Naive thymus-derived CD8-positive, alpha-beta T cell (primary cell): ENCODE measurements at places on chromosomes 3 and 15. TPM values are rescaled to one million over a fixed set of nuclear protein-coding genes. Genes with fewer than 3 reads are reported as not detected.
A peak's percentile ranks its signal among the peaks of the same experiment; 100 is the strongest.

The KCNMB3 gene
- total RNA-seq = 1.9 TPM

GRCh38 chr3:125316949-125317348 lies 58.2 kb downstream of the ZNF148 start:
- no peak overlapping the region for H3K4me3 ChIP-seq
- H3K27me3 ChIP-seq = no peaks in the 10 kb centered on the region
- peaks cover 18% of the 10 kb centered on the region for H3K36me3 ChIP-seq
- peak overlapping the region; percentile 12 for H3K27ac ChIP-seq

DNA sequence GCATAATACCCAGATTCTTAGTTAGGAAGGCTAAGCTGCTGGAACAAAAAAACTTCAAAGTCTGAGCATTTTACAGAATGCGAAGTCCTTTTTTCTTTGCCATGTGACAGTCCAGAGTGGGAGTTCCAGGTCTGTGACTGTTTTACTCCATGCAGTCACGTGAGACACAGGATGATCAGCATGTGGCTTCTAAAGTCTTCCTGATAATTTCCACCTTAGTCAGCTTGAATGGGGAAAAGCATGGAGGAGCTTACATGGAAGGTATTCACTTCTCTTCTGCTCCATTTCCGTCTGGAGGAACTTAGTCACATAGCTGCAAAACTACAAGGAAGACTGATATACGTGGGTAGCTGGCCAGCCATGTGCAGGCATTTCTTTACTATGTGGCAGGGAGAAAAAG lies 1.7 kb downstream of the SNTN start:
- no peaks in the 10 kb centered on the region for H3K4me1 ChIP-seq
- no peak overlapping the region for H3K4me3 ChIP-seq
- DNase-seq = no peak
- no peaks in the 10 kb centered on the region for H3K36me3 ChIP-seq

DNA sequence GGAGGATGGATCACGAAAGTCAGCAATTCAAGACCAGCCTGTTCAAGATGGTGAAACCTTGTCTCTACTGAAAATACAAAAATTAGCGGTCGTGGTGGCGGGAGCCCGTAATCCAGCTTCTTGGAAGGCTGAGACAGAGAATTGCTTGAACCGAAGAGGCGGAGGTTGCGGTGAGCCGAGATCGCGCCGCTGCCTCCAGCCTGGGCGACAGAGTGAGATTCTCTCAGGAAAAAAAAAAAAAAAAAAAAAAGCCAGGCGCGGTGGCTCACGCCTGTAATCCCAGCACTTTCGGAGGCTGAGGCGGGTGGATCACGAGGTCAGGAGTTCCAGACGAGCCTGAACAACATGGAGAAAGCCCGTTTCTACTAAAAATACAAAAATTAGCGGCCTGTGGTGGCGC lies 5.0 kb downstream of the EAF2 start:
- no peak overlapping the region for H3K27ac ChIP-seq
- DNase-seq = no peak
- H3K36me3 ChIP-seq = peaks cover 2% of the 10 kb centered on the region
- no peaks in the 10 kb centered on the region for H3K27me3 ChIP-seq
- no peak overlapping the region for H3K4me3 ChIP-seq
- H3K4me1 ChIP-seq = peaks cover 35% of the 10 kb centered on the region

DNA sequence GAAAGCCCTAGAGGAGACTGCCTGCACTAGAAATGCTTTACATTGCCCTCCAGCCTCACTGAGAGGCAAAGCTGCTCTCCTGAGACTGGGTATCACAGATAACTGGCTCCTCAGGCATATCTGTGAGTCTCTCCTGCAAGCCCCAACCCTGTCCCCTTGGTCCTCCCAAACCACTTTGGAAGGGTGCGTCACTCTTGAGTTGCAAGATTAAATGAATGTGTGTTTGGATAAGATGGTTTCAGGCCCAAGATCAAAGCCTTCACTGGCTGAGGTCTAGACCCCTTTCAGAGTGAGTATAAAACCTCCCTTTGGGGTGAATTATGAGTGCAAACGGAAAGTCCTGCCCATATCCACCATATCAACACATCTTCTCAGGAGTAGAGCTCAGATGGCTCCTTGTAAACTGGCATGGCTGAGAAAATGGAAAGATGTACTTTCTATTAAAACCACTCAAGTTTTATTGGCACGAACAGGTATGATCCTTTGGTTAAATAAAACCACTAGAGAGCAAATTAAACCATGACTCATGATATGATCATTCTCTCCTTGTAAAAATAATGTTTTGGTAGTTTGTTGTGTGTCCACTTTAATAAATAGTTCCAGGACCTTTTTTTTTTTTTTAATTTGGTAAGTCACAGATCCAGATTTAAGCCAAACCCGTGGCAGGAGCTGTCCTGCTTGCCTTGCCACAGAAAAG lies 164.0 kb downstream of the CHST2 start:
- H3K36me3 ChIP-seq = no peaks in the 10 kb centered on the region
- DNase-seq = no peak
- peaks cover 32% of the 10 kb centered on the region for H3K4me1 ChIP-seq
- no peaks in the 10 kb centered on the region for H3K27me3 ChIP-seq
- H3K4me3 ChIP-seq = no peak overlapping the region

DNA sequence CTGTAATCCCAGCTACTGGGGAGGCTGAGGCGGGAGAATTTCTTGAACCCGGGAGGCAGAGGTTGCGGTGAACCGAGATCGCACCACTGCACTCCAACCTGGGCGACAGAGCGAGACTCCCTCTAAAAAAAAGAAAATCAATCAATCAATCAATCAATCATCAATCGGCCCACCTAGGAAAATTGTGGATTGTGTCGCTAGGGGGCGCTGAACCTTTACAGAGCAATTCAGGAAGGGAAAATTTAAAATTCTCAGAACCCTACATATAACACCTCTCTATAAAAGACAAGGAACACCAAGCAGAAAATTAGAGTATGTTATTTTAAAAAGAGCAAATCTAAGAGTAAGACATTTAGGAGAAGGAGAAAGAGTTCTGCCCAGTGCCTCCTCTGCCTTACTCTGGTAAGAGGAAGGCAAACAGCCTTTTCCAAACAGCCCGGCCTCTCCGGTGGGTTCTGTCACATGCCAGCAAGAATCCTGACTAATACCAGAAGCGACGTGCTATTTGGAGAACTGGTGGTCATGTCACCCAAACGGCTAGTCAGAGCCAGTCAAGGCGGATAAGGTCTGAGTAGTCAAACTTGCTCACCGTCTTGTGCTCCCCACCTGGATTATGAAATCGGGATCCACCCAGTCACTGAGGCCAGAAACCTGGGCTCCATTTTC lies 22.3 kb upstream of the SMCO1 start:
- no peaks in the 10 kb centered on the region for H3K4me1 ChIP-seq
- no peak overlapping the region for H3K27ac ChIP-seq
- H3K27me3 ChIP-seq = peaks cover 6% of the 10 kb centered on the region
- DNase-seq = peak; percentile 41

The DUOX1 gene
- not detected for total RNA-seq

The TAMM41 gene
- total RNA-seq = 42.0 TPM

The AGBL1 gene
- total RNA-seq = not detected

- peaks cover 8% of the 10 kb centered on the region for H3K27me3 ChIP-seq
- DNase-seq = peak; percentile 87
- peaks cover 11% of the 10 kb centered on the region for H3K4me1 ChIP-seq
- H3K4me3 ChIP-seq = peak overlapping the region; percentile 85
Measured at GRCh38 chr3:133927540-133928066, 31.9 kb upstream of the RAB6B start.

The GLDN gene
- total RNA-seq = not detected

The MYL3 gene
- not detected for total RNA-seq

GRCh38 chr3:123169492-123169929 lies 32.2 kb upstream of the SEC22A start:
- H3K4me3 ChIP-seq = no peak overlapping the region
- peaks cover 15% of the 10 kb centered on the region for H3K36me3 ChIP-seq
- H3K27me3 ChIP-seq = no peaks in the 10 kb centered on the region
- no peaks in the 10 kb centered on the region for H3K4me1 ChIP-seq
- no peak for DNase-seq

GRCh38 chr15:98635848-98636247 lies 12.5 kb upstream of the IGF1R start:
- peaks cover 19% of the 10 kb centered on the region for H3K4me1 ChIP-seq
- no peaks in the 10 kb centered on the region for H3K36me3 ChIP-seq
- peak overlapping the region; percentile 30 for H3K4me3 ChIP-seq
- no peak overlapping the region for H3K27ac ChIP-seq
- H3K27me3 ChIP-seq = peaks cover 3% of the 10 kb centered on the region
- DNase-seq = no peak

The DUOXA2 gene
- total RNA-seq = not detected

DNA sequence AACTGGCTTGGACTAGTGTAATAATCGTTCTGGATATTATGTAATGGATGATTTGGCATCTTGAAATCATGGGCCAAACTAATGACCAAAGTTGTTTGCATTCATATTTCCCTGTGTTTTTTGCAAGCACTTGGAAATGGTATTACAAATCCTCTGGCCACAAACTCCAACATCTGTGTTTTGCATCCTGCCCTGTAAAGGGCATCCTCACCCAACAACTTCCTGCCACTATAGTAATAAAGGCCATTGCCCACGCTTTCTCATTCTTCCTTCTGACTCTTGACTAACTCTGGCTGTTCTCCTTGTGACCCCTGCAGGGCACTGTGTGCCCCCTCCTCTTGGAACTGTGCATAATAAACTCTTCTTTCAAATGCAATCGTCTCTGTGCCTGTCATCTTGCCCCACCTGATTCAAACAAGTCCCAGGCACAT lies 25.4 kb upstream of the PSMD6 start:
- peaks cover 39% of the 10 kb centered on the region for H3K27me3 ChIP-seq
- DNase-seq = no peak
- H3K36me3 ChIP-seq = no peaks in the 10 kb centered on the region
- H3K4me1 ChIP-seq = no peaks in the 10 kb centered on the region
- H3K4me3 ChIP-seq = no peak overlapping the region

DNA sequence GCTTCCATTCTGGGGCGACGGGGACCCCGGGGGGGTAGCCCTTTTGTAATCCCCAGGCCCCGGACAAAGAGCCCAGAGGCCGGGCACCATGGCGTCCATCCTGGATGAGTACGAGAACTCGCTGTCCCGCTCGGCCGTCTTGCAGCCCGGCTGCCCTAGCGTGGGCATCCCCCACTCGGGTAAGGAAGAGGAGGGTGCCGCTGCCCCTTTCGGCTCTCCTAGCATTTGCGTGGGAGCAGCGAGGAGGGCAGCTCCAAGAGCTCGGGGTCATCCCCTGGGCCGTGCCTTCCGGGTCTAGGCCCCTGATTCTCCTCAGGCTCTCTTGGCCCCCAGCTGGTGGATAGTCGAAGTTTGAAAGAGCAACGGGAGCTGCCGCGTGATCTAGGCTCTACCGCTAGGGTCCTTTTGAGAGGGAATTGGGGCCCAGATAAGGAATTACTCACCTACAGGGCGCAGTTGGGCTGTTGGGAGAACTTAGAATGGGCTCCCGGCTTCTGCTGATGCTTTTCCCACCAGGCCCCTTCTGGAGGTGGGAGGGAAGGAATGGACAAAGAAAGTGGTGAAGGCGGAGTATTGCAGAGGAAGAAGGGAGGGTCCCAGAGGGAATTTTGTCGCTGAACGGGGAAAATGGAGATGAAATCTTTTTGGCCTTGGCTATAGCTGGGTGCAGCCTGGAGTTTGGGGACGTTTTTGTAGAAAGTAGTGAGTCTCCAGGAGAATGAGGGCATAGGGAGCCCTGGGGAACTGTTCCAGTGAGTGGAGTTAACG lies 615 bp downstream of the VPS18 start:
- peaks cover 36% of the 10 kb centered on the region for H3K4me1 ChIP-seq
- H3K4me3 ChIP-seq = peak overlapping the region; percentile 98
- no peaks in the 10 kb centered on the region for H3K36me3 ChIP-seq
- no peaks in the 10 kb centered on the region for H3K27me3 ChIP-seq
- DNase-seq = peak; percentile 60

DNA sequence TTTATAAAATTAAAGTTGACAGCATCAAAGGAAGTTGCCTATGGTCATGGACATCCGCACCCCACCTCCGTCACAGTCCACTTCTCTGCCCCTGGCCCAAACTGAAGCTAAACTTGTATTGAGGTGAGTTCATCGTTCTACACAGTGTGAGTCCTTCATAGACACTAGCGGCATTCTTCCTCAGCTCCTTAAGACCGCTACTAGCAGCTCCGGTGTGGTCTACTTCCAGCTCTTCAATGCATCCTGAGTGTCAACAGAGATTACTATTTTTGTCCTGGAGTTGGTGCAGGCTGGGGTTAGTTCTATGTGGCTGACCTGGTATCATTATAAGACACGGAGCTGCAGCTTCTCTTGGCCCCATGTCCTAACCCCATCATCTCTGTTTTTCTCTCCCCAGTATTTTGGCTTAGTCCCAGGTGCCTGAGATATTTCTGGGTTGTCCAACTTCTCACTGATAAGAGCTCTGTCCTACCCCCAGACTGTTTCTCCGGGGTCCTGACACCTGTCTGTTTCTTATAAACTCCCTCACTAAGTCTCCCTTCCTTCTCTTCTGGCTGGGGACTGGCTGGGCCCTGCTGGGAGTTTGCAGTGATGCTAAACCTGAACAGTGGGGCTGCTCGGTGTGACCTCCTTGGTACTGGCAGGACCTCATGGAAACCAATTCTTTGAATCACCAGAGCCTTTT lies 169.2 kb upstream of the ATP10A start:
- H3K4me3 ChIP-seq = no peak overlapping the region
- peaks cover 3% of the 10 kb centered on the region for H3K27me3 ChIP-seq
- H3K27ac ChIP-seq = no peak overlapping the region
- no peaks in the 10 kb centered on the region for H3K4me1 ChIP-seq

GRCh38 chr15:100022806-100023205 lies 289.6 kb upstream of the LYSMD4 start:
- no peaks in the 10 kb centered on the region for H3K27me3 ChIP-seq
- H3K4me3 ChIP-seq = no peak overlapping the region
- no peak for DNase-seq
- H3K27ac ChIP-seq = no peak overlapping the region
- H3K4me1 ChIP-seq = no peaks in the 10 kb centered on the region

DNA sequence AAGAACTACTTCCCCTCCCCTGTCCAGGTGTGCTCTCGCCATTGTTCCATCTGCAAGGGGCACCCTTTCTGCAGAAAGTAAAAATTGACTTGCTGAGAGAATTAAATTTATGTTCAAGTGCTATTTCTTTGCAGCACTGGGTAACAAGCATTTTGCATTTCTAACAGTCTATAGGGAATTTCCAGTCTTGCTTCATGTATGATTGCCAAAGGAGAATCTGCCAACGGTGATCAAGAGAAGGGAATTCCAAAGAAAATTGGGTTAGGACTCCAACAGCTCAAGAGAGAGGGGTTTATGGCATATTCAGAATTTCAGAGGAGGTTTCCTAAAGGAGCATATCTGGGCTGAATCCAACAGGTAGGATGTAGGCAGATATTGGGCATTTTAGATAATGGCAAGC lies 136.7 kb upstream of the WNT5A start:
- H3K4me3 ChIP-seq = no peak overlapping the region
- H3K27ac ChIP-seq = no peak overlapping the region
- H3K4me1 ChIP-seq = no peaks in the 10 kb centered on the region
- no peaks in the 10 kb centered on the region for H3K36me3 ChIP-seq
- no peaks in the 10 kb centered on the region for H3K27me3 ChIP-seq
- DNase-seq = no peak
